ENCODE measurements at places on chromosomes 6 and 20.

- DNase-seq, result no peak
Observed at GRCh38 chr20:16129411-16129810, 443.8 kb downstream of the KIF16B start.

GRCh38 chr6:153103319-153103655 is 27.8 kb downstream of the RGS17 start:
- no peak for DNase-seq

- no peak for DNase-seq
Observed at GRCh38 chr6:45690846-45691245, 313.1 kb upstream of the SUPT3H start.

- no peak for DNase-seq
Observed at GRCh38 chr6:138431256-138432062, 27.4 kb downstream of the HEBP2 start.

DNA sequence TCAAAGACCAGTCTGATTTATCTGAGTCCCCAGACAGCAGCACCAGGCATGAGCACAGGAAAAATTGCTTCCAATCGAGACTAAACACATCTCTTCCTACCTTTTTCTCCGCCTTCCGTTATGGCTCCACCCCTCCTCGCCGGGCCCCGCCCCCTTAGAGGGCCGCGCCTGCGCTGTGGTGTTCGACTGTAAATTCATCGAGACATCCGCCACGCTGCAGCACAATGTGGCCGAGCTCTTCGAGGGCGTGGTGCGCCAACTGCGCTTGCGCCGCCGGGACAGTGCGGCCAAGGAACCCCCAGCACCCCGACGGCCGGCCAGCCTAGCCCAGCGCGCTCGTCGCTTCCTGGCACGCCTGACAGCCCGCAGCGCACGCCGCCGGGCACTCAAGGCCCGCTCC is 8.9 kb downstream of the REM1 start:
- DNase-seq, result no peak
